ENCODE measurements at places on chromosomes 11 and 22. TPM values are rescaled to one million over a fixed set of nuclear protein-coding genes. Genes with fewer than 3 reads are reported as not detected.

GRCh38 chr11:70876685-70877084 lies 375.7 kb downstream of the SHANK2 start:
- no peak for DNase-seq

Gene OR51T1
- not detected for total RNA-seq

Gene TSGA10IP
- not detected for total RNA-seq

Gene TMEM86A
- 4.1 TPM for total RNA-seq

- no peak for DNase-seq
Observed at GRCh38 chr11:11574373-11575287, 47.2 kb downstream of the GALNT18 start.

Gene CEND1
- total RNA-seq: 7.6 TPM

Gene PMM1
- total RNA-seq: 34.0 TPM

DNA sequence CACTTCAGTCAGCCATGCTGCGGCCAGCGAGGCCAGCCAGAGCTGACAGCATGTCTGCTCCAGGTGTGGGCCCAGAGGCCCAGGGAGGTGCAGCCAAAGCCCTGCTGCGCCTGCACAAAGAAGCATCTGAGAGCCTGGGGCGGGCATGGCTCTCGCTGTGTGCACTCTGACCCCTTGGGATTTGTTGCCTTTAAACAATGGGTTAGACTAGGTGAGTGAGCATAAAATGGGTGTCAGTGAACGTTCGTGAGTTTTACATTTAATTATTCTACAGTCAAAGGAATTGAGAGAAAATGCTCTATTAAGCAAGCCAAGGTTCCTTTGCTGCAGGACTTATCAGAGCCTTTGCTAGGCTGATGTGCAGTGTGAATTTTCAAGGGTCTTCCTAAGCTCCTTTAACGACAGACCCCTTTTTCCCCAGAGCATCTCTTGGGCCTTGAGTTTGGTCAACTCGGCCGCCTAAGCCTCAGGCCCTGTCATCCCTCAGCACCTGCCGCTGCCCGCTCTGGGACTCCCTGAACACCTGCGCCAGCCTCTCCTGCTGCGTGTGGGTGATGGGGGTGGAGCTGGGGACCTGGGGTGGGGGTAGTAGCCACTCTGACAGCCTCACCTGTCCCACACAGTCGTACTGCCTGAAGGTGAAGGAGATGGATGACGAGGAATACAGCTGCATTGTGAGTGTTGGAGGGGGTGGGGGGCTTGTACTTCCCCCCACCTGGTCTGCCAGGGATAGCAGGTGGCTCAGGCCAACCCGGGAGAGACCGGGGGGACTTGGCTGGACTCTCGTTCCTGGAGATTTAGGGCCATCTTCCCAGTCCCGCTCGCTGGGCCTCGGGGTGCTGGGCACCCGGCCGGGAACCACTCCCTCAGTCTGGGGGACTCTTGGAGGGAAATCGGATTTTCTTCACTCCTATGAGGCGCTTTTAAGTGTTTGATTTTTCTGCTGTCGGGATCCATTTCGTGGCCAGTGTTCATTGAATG lies 10.5 kb downstream of the SLC16A8 start:
- no peak for DNase-seq

Gene FXYD6
- 403 TPM for total RNA-seq

DNA sequence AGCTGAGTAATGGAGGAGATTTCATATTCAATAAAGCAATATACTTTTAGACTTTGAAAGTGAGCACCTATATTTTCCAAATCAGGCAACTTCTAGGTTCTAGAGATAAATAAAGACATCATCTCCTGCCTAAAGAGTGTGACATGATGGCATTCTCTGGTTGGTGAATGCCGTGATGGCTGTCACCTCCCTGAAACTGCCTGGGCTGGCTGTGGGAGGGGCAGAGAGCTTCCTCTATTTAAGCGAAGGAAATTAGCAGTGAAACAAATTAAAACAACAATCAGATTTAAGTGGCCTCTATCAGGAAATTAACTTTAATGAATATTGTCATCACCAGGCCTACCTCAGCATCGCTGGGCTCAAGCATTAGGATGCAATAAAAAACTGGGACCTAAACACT lies 113.9 kb downstream of the ARL14EP start:
- no peak for DNase-seq

DNA sequence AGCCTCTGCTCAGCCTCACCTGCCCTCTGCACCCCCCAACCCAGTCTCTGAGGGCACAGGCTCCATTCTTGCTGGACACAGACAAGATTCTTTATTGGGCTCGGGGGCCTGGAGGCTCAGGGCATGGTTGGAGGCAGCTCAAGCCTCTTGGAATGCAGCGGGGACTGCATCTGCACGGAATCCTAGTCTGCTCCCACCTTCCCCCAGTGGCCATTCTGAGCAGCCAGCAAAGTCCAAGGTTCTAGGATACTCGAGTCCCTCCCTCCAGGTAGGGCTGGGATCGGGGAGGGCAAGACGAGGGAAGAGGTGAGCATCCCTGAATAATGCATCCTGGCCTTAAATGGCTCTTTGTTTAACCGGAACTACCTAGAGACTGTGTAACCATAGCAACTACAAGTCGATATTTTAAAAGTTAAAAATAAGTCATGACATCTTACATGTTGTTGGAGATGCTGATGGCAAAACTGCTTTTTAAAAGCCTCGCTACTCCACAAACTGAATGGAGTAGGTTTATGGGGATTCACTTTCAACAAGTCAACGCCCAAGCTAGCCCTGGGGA lies 10.7 kb upstream of the IGSF22 start:
- no peak for DNase-seq

DNA sequence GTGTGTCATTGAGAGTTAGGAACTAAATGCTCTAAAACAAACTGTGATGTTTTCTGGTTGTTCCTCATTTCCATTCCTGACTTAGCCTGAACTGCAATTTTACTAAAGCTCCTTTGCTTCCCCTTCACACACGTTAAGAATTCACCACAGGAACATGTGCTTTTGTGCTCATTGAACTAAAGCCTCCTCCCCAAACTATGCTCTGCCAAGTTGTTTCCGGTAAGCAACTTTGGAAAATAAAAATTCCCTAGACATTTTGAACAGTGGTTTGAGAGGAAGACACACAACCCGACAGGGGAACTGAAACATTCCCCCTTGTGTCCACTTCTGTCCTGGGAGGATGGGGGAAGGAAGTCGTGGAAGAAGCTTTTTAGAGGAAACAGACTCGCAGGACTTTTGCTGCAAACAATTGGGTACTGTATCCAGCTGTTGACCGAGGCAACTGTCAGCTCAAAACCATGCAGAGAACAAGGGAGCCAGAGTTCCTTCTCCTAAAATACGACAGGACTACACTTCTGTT lies 66.9 kb downstream of the GAB2 start:
- DNase-seq: peak; percentile 80

GRCh38 chr11:75428989-75429640 lies 3.9 kb downstream of the KLHL35 start:
- no peak for DNase-seq

DNA sequence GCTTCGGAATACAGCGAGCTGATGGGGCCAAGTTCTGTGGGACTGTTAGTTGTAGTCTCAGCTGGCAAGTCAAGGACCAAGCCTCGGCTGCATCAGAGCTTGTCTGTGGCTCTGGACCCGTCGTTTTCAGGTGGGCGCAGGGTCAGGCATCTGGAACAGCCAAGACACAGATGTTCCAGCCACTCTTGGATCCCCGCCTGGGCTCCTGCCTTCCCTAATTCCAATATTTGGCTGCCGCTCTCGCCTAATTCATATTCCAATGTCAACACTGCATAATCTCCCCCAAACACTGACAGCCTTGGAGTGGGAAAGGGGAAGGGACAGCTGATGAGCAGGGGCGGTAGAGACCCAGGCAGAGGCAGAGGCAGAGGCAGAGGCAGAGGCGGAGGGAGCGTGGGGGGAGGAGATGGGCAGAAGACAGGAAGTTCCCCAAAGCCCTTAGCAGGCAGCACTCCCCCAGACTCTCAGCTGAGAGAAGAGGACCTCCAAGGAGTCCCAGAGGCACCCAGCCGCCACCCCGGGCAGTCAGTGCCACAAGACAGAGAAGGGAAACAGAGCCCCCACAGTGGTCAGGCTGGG lies 49.6 kb upstream of the SLC35C1 start:
- no peak for DNase-seq

Gene SMCO4
- 62.9 TPM for total RNA-seq

DNA sequence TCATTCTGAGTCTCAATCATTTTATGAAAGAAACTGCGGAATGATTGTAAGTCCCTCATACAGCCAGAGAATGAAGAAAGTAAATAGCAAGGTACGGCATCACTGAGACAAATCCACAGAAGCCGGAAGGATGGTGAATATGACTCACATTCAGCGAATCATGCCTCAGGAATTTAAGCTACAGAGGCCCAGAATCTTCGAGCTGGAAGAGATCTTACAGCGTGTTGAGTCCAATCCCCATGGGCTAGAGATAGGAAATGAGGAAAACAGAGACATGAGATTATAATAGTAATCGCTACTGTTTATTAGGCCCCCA lies 173.2 kb downstream of the KIF18A start:
- no peak for DNase-seq

DNA sequence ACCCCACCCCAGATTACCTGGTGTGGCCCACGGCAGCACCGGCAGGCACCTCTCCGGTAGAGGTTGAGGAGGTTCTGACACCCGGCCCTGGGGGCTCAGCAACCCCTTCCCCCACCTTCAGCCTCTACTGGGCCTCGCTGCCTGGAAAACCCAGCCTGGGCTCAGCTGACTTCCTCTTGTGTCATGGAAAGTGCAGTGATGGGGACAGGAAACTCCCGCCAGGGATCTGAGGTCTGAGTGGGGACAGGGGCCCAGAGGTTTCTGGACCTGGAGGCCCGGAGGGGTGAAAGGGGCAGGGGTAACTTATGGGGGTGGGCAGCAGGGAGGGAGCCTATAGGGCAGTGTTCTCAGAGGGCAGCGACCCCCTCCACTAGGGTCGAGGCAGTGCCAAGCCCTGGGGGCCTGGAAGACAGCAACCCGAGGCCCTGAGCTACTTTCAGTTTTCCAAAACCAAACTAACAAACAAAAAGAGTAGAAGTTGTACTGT lies 10.0 kb upstream of the CD5 start:
- DNase-seq: no peak

GRCh38 chr22:40312050-40312449 lies 34.2 kb upstream of the ADSL start:
- no peak for DNase-seq
